ENCODE measurements at places on chromosomes 16 and 17.

DNA sequence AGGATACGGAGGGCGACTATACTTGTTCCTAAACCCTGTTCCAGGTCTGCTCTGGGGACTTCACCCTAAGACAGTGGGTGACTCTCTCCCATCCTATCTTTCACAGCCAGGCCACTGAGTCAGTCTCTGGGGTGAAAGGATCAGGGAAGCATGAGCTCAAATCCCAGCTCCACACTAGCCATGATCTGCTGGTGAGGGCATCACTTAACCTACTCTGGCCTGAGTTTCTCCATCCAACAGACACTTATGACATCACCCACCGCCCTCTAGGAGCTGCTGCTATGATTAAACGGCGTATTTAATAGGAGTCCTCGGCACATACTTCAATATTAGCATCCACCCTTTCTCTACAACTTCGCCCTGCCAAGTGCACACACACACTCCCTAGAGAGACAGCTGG, 10.1 kb downstream of the GAST start:
- no peak for DNase-seq

- DNase-seq: no peak
Observed at GRCh38 chr17:18020971-18021370, 18.0 kb downstream of the ATPAF2 start.

DNA sequence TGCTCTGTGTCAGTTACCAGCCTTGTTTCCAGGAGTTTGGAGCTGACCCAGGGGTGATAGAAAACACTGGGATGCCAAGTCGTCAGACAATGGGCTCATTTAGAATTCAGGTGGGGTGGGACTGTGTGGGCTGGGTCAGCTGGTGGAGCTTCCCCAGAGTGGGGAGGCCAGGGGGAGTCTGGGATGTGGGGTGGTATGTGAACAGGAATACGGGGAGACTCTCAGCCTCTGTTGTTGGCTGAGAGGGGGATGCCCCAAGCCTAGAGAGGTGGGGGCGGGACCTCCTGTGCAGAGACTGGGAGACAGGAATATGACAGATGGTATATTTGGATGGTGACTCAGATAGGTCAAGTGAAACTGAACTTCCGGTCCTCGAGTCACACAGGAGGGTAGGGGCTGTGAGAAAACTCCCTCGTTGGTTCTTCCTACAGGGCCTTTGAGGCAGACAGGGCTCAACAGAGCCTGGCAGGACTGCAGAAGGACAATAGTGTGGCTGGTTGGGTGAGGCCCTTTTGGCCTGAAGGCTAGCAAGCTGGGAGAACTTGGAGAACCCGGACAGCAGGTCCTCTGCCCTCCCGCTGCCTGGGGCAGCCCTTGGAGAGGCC, 23.7 kb downstream of the CDH1 start:
- no peak for DNase-seq

GRCh38 chr16:28585674-28586073, 11.2 kb downstream of the SULT1A2 start:
- no peak for DNase-seq

DNA sequence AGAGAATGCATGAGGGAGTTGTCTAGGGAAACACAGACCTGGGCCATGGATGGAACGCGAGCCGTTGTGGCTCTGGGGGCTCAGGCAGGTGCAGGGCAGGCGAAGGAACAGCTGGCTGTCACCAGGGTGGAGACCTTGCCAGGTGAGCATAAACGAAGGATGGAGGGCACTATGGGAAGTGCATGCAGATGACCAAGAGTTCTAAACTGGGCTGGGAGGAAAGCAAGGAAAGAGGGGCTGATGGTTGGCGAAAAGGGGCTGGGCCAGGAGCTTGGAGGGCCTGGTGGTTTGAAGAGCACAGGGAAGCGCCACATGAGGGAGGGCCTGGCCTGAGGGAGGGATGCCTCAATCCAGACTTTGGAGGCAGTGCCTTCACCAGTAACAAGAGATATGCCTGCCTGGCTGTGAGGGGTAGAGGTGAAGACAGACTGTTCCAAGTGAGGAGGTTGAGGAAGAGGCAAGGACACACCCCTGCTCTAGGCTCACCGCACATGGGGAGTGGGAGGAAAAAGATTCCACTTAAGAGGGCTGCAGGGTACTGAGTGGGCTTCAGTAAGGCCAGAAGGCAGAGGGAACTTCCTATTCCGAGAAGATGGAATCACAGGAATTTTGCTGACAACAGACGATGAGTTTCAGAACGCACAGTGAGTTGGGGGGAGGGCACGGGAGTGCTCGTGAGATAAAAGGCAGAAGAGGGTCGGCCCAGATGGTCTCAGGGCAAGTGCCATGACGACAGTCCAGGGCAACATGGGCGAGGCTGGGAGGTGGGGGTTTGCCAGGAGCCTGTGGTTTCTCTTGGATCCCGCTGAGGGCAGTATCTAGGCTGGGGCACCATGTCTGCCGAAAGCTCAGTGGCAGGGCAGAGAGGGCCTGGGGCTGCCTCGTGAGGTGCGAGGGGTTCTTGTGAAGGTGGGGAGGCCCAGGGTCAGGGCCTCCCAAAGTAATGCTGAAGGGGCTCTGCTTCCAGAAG, 20.6 kb downstream of the B9D1 start:
- no peak for DNase-seq

GRCh38 chr17:31544186-31544585, 152.7 kb downstream of the RAB11FIP4 start:
- no peak for DNase-seq

DNA sequence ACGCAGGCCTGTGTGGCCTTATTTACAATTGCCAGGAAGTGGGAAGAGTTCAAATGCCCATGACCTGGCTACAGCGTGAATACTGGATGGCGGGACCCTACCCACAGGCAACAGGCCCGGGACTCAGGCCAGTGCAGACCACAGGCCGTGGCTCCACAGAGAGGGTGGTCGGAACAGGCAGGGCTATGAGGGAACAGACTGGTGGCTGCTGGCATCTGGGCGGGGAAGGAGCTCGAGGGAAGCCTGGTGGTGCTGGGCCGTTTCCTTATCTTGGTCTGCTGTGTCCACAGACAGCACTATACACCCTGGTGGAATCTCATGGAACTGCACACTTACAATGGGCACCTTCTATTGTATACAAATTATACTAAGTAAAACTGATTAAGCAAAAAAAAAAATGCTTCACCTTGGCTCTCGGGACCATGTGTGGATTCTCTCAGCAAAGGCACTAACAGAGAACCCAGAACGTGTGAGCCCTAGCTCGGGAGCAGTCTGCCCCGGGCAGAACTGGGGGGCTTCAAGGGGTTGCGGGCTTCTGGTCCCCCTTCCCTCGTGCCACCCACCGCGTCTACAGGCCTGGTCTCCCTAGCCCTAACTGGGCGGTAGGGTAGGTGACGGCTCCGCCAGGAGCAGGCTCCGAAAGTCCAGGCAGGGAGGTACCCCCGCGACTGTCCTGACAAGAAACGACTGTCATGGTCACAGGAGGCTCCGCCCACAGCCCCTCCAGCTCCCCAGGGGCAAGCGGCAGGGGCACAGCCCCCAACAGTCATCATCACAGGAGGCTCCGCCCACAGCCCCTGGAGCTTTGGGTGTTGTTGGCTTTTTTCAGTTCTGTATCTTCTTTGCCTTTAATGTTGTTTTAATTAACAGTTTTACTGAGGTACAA, 21.8 kb downstream of the CEP131 start:
- peak; percentile 9 for DNase-seq

- no peak for DNase-seq
Observed at GRCh38 chr16:50705436-50706110, 12.2 kb downstream of the NOD2 start.

DNA sequence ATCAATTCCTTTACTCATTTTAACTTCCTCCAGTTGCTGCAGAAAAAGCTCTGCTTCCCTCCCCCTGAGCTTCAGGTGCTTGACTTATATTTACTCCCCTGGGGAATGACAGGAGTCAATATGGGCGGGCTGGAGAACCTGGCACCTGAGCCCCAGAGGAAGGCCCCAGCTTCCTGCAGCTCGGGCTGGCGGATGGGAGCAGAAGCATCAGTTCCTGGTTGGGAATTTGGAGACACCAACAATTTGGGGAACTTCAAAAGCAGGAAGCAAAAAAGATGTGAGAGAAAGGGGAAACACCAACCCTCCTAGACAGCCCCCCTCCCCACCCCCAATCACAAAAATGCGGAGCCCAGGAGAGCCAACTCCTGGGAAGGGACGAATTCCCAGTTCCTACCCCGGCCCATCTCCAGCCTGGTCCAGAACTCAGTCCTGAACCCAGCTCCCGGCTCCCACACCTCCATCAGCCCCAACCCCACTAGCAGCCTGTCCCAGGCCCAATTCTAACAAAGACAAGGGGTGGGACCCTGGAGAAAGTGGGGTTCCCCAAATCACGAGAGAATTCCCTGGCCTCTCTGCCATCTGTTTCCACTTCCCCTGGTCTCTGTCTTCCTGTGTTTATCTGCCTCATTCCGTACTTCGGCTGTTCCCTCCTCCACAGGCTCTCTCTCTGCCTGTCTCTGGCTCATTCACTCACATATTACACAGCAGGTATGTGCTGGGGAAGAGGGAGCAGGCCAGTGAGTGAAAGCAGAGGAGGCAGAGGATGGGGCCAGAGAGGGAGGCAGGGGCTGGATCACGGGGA, 16.2 kb upstream of the ASGR2 start:
- no peak for DNase-seq

DNA sequence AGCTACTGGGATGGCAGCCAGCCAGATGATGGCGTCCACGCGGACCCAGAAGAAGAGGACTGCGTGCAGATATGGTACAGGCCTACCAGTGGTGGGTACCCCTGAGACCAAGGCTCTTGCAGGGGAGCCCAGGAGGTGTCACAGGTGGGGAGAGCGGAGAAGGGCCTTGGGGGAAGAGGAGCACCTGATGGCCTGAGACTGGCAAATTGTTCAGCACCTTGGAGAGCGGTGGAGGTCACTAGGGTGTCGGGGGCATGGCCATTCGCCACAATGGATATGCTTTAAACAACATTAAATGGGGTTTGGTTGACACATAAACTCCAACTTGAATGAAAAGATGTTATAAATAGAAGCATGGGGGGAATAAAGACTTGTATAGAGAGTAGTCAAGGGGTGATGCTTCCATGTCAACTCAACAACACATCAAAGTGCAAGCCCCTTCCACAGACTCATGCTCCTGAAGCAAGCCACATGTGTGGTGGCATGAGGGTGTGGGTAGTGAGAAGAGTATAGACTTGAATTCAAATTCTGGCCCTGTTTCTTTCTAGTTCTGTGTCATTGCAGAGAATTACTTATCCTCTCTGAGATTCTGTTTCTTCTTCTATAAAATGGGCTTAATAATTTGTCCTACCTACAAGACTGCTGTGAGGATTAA, 22.2 kb downstream of the CLEC19A start:
- DNase-seq: no peak

DNA sequence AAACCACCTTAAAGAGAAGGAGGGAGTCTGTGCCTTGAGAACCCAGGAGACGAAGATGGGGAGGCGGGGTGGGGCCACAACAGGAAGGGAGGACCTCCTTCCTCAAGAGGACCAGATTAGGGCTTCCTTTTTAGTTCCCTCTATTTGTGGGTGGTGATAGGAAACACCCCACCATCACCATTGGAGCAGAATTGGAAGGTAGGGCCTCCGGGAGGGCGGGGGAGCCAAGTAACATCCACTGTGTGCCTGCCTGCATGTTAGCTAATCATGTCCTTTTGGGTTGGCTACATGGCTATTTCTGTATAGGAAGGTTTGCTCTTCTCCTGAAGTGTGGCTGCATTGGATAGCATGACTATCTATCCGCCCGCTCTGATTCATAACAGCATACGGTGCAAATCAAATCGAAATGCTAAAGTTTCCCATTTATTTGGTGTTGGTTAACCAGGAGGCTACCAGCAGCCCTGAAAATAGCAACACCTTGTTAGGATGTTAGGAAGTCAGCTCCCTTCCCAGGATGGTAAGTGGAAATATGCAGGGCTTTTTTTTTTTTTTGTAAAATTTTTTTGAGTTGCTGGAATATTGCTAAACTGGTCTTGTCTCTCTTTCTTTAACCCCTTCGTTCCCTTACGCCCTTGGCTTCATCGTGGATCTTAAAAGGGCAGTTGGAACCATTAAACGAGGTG, 4.2 kb downstream of the SYT17 start:
- no peak for DNase-seq

DNA sequence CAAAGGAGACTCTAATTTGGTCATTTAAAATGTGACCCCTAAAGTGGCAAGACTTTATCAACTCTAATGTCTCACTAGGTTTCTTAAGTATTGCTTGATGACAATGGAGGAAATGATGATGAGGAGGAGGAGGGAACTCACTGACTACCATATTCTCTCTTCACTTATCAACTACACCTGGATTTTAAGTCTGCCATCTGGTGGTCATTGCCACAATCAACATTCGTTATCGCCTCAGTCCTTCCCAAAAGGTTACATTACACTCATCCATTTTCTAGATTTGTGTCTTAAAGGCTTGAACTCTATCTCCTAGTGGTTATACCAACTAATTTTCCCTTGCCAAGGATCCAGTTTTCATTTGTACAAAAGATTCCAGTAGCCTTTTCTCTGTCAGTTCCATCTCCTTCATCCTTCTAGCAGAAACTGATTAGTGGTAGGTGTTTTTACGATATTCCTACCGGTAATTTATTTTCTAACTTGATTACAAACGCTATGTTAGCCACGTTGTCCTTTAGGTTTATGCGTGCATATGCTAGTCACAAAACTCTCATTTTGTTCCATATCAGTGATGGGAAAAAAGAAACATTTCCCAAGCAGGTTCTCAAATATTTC, 114.6 kb upstream of the NOG start:
- DNase-seq: no peak

- DNase-seq: no peak
Observed at GRCh38 chr17:65457183-65457582, 104.3 kb downstream of the AXIN2 start.

- no peak for DNase-seq
Observed at GRCh38 chr17:57368637-57369336, 112.5 kb downstream of the MSI2 start.

GRCh38 chr16:84597528-84597896, 20.4 kb downstream of the COTL1 start:
- no peak for DNase-seq

DNA sequence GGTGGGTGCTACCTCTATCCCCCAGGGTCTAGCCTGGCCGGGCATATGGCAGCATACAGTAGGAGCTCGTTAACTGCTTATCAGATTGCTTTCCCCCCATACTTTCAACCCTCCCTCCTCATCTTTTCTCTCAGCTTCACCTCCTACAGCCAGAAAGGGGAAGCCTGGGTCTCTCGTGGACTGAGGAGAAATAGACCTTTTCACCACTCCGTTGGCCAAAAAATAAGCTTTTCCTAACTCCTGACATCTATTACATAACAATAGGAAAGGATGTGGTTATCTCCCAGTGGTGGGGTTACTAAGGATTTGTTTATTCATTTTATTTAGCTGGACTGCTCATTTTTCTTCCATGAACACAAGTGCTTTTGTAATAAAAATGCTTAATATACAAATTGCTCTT, 9.0 kb upstream of the CXCL16 start:
- no peak for DNase-seq

- no peak for DNase-seq
Observed at GRCh38 chr16:11067697-11068141, 123.4 kb downstream of the CLEC16A start.

GRCh38 chr17:58215685-58216084, 3.4 kb downstream of the MKS1 start:
- no peak for DNase-seq

- DNase-seq: no peak
Observed at GRCh38 chr16:85829751-85830445, 30.4 kb downstream of the COX4I1 start.

GRCh38 chr17:53749178-53749577, 73.5 kb upstream of the KIF2B start:
- DNase-seq: no peak

- DNase-seq: no peak
Observed at GRCh38 chr16:10624527-10624926, 44.1 kb upstream of the EMP2 start.

GRCh38 chr17:29007860-29008455, 2.1 kb upstream of the SEZ6 start:
- no peak for DNase-seq
